CD4-positive, alpha-beta memory T cell (primary cell): ENCODE measurements at places on chromosomes 2 and 18.

GRCh38 chr18:23237524-23238151, 102.4 kb downstream of the CABLES1 start:
- peak; percentile 15 for DNase-seq

DNA sequence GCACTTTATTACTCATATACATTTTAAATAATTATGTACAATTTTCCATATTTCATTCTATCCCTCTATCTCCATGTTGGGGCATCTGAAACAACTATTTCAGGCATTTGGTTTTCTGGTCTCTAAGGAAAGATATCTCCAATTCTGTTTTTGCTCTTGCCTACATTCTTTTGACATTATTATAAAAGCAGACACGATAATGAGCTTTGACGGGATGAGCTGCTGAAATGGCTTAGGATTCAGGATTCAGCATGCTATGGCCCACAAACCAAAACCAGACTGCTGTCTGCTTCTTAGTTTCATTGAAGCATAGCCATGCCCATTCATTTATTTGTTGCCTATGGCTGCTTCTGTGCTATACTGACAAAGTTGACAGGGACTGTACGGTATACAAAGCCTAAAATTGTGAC, 42.7 kb upstream of the GLS start:
- no peak for DNase-seq

DNA sequence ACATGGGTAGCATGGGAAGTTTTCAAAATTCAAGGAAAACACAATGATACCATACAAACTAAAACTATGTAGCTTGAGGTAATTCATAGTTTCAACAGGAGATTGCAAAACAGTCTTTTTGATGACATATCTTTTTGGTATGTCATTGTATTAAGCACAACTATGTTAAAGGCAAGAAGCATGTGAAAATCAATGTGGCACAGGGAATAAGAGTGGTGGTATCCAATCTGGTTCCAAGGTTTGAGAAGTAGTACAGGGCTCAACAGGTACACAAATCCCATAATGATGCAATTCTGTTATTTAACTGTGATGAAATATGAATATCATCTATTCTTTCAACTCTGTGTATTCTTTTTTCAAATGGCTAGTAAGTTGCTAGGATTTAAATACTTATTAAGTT, 16.4 kb upstream of the DLX2 start:
- no peak for DNase-seq

DNA sequence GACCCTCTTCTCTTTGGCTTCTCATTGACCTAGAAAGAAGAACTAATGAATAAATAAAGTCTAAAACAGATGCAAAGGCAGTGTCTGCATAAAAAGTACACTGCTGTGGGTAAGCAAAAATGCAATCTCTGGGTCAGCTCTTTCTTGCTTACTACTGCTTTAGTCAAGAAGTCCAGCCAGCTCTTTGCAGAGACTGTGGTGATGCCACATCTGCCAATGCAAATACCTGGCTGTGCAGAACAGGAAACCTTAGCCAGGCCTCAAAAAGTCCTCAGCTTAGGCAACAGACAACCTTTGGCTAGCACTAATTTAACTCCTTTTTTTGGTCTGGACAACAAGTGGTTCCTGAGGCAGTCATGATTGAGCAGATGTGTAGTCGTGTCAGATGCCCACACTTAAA, 73.6 kb upstream of the RND3 start:
- DNase-seq, result no peak

DNA sequence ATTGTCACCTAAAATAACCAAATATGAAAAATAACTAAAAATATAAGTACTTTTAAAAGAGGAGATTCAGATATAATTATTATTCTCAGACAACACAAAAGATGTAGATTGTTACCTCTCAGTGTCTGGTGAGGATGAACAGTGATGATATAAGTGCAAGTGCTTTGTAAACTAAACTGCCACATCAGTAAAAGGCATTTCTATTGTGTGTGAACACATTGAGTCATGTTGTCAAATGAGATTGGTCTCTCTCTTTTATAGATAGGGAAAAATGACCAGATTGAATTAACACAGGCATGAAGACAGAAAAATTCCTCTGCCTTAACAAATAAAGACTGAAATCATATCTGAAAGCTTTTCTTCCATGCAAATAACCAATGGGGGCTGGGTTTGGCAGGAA, 182.4 kb upstream of the TMEFF2 start:
- DNase-seq, result no peak

GRCh38 chr2:176161825-176162626, 4.9 kb downstream of the HOXD3 start:
- DNase-seq, result no peak

DNA sequence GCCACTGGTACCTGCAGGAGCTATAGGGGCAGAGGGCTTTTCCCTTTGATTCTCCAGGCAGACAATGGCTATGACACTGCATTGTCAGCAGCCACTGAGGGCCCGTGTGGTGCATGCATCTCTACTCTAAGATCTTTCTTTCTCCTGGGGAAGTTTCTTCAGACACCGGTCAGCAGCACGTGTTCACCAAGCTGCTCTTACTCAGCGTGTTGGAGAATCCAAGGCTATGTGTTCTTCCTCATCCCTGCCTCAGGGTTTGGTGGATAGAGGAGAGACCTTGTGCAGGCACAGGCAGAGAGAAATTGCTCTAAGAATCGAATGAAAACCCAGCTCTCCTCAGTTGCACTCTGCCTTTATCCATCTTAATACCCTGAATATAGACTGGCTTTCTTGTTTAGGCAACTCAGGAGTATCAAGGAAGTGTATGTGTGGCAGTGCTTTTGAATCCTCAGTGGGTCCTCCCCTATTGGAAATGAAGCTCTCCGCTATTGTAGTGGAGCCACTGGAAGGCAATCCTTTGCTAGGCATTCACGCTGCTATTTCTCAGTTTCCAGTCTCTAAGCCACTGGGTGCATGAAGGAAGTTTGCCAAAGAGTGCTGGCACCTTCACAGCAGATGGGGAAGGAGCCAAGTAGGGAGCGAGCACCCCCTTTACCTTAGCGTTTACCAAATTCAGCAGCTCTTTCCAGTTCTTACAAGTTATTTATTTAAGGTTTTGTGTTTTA, 86.9 kb upstream of the EML6 start:
- DNase-seq, result no peak

- DNase-seq, result no peak
These were observed 100.8 kb downstream of the EPC2 start for GRCh38 chr2:148745151-148745851.

- DNase-seq, result no peak
These were observed 114.0 kb upstream of the RND3 start for GRCh38 chr2:150601280-150602038.

- DNase-seq, result no peak
These were observed 262.5 kb upstream of the RAB6C start for GRCh38 chr2:129716781-129717559.

GRCh38 chr18:44518091-44518615, 162.5 kb upstream of the SETBP1 start:
- DNase-seq, result no peak

DNA sequence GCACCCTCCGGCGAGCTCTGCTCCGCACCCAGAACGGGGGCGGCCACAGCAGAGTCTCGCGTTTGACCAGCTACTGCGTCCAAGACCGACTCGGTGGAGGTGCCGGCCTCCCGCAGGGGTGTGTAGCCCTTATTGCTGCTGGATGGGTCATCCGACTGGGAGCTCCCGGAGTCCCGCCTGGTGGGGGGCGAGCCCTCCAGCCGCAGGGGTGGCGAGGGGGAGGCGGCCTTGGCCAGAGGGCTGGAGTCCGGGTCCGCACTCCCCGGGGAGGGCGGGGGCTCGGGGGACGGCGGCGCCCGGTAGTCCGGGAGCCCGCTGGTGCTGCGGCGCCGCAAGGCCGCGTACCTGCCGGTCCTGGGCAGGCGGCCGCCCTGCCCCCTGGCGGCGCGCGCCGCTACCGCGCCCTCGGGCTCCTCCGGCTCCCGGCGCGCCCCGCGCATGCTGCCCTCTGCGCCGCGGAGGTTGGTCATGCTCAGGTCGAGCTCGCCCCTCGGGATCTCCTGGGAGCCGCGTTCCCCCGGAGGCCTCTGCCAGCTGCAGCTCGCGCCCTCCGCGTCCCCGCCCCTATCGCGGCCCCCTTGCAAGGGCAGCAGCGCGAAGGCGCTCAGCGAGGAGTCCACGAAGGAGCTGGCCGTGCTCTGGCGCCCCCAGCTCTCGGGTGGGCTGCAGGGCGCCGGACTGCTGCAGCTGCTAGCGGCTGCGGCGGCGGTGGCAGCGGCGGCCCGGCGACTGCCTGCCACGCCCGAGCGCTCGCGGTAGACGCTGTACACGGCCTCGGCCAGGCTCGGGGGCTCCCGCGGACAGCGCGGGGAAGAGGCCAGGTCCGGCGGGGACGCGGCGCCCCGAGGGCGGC, 4.8 kb downstream of the TMEM200C start:
- DNase-seq, result no peak

DNA sequence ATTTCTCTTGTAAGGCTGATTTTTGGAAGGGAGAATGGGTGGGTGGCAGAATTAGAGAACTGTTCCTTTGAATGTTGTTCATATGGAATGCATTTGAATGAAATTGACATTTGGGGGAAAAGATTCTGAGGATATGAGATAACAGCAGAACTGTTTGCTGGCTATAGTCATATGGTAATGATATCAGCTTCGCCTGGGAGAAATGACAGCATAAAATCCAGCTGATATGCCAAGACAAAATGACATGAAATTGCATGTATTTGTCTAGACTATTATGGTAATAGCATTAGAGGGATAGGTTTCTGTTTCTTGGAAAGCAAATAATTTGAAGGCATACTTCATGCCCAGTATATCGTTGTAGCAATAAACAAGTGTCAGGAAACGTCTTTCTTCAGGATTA, 150.8 kb upstream of the SPATS2L start:
- DNase-seq, result no peak

DNA sequence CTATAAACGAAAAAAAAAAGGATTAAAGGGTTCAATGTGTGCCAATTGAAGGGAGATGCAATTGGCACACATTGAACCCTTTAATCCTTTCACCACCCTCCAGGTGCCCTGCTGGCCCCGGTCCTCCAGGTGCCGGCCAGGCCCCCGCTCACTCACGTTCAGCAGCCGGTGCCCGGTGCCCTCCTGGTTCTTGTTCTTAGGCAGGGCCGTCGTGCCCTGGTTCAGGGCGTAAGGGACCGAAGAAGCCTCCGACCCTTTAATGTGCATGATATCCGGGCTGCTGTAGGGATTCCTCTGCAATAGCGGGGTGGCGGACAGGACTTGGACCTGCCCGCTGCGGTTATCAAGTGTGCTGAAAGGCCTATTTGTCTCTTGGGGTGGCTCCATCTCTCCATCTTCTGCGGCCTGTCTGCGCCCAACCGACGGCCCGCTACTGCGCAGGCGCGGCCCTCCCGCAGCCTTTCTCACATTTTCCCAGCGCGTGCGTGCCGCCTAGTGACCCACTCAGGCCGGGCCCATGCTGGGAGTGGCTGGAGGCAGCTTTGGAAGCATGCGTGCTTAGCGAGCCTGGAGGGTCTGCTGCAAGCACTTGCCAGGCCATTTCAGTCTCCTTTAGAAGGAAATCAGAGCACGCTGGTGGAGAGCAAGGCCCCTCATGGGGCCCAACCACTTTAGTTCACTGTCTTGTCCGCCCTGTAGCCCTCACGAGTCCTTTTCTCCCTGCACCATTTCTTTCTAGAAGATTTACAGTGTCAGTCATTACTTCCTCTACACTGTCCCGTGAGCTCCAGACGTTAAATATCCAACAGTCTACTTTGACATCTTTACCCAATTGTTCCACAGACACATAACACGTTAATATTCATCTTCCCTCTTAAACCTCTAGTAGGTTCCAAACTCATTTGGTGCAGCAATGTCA, 24.3 kb downstream of the TMEM237 start:
- DNase-seq, result no peak

DNA sequence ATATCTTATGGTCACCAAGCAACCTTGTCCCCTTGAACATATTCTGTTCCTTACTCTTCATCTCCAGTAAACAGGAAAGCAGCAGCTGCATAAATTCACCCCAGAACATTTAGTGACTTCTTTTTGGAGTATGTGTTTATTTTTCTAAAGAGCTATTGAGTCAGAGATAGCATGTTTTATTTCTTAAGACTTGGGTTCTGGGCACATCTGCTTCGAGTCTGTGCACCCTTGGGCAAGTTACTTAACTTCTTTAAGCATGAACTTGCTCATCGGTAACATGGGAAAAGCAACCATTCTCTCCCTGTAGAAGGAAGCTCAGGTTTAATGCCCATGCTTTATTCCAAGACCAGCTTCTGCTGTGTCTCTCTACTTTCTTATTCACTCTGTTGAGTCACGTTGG, 309.3 kb upstream of the MEX3C start:
- DNase-seq, result no peak

GRCh38 chr2:68784915-68785314, 50.3 kb downstream of the ARHGAP25 start:
- no peak for DNase-seq

GRCh38 chr2:208369091-208369490, 37.5 kb upstream of the PTH2R start:
- DNase-seq, result no peak

DNA sequence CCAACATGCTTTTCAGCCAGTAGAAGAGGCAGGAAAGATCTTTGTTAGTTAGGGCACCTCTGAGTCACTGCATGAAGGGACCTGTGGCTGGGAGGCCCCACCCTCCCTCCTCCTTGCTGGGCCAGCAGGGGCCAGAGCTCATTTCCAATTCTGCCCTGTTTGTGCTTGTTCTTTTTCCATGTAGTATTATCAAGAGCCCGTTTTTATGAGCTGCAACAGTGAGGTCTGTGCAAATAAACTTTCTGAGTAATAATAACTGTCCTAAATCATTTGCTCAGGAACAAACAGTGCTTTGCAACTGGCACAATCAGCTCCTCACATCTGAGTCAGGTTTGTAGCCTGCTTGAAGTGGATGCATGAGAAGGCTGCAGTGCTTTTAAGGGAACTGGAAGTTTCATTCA, 128.0 kb downstream of the ARL4C start:
- DNase-seq, result peak; percentile 33

GRCh38 chr2:72995430-72996116, 75.9 kb downstream of the SFXN5 start:
- no peak for DNase-seq

- no peak for DNase-seq
These were observed 14.7 kb upstream of the OTOS start for GRCh38 chr2:240155048-240155744.

DNA sequence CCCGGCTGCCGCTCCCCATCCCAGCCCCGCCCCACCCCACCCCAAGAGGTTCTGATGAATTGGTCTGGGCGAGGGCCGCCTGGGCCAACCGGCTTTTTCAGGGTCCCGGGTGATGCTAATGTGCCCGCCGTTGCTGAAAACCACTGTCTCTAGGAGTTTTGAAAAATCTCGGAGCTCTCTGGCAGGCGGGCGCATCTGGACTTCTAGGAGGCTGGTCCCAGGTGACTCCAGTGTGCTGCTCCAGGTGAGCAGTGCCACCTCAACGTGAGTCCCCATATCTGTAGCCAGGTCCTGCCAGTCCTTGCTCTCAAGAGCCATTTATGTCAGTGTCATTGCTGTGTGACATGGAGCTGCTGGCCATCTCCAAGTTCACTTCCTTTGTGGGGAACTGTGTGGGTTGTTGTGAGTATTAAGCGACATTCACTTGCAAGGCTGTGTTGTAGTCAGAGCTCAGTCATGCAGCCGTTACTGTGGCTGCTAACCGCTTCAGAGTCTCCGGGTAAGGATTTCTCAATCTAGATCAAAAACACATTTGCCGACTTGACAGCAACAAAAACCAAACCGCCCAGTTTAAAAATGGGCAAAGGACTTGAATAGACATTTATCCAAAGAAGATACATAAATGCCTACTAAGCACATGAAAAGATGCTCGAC, at the start of gene RFX8:
Gene RFX8 (minus strand): TSS at position 382 of the 654 bp plus-strand sequence. CDS start 8,264 bp downstream, outside the sequence.
- peak; percentile 58 for DNase-seq

- DNase-seq, result no peak
These were observed 32.0 kb upstream of the SKOR2 start for GRCh38 chr18:47283476-47283875.
